ENCODE measurements at places on chromosomes 2 and 18.

DNA sequence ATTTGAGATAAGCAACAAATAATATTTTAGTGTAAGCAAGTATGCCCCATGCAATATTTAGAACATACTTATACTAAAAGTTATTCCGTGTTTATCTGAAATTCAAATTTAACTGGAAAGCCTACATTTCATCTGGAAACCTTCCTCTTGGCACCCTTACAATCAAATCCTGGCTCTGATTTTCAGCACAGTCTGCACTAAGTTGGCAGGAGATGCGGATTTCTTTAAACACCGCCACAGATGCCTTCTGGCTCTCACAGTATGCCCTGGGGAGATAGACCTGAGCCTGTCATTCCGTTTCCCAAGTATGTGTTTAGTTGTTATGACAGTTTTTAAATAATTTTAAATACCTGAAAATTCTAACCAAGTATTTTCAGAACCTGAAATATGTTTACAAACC, 7.3 kb upstream of the MLPH start:
- DNase-seq = no peak

DNA sequence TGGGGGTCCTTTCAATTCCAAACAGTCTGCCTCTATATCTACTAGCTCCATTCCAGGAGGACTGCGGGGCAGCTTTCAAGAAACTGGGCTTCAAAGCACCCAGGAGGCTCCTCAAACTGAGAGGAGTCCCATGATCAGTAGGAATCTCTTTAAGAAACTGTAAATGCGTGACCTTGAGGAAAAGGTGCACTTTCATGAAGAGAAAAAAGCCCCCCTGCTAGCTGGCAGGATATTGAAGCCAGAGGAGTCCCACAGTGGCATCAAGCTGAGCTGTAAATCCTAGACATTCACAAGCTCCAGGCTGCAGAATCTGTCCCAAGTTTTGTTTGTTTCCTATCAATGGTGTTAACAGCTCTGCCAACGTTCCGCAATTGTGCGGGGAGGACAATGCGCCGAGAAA, 790.1 kb downstream of the SLC4A3 start:
- DNase-seq = no peak

- no peak for DNase-seq
These were observed 59.5 kb downstream of the DIPK1C start for GRCh38 chr18:74397572-74397971.

- no peak for DNase-seq
These were observed 1113.1 kb upstream of the NRXN1 start for GRCh38 chr2:52145005-52145404.

DNA sequence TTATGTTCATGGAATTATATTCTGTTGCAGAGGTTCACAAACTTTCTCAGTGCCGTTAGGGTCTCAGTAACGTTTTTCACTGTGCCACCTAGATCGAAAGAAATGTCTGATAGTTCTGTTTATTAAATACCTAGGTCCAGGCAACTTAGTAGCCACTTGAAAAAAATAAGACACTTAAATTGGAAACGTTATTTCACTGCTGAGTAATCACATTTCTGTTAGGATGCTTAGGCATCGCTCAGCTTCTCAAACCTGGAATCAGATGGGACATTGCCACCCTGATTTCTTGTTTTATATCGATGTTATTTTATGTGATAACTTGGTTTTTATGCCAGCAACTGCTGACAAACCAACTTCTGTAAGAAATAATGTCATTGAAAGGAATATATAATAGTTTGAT, 36.0 kb downstream of the ACTR3 start:
- no peak for DNase-seq

DNA sequence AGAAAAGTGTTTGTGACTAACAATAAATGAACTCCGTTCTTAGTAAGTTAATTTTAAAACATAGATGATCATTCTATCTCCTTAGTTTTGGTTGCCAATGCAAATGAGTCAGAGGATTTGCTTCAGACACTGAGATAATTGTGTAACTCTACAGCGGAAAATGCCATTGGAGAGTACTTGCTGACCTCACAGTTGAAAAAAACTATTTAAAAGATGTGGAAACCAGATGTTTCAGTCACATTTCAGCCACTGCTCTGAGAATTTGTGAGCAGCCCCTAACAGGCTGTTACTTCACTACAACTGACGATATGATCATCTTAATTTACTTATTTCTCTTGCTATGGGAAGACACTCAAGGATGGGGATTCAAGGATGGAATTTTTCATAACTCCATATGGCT, at the start of gene TNFAIP6:
Gene TNFAIP6, plus strand, starts transcription at position 234 of the 400 bp plus-strand sequence. Its CDS starts 75 bp downstream, at position 309.
- DNase-seq = no peak

All from CD4-positive, alpha-beta T cell (primary cell).